ENCODE measurements at places on chromosomes 12 and 14.

DNA sequence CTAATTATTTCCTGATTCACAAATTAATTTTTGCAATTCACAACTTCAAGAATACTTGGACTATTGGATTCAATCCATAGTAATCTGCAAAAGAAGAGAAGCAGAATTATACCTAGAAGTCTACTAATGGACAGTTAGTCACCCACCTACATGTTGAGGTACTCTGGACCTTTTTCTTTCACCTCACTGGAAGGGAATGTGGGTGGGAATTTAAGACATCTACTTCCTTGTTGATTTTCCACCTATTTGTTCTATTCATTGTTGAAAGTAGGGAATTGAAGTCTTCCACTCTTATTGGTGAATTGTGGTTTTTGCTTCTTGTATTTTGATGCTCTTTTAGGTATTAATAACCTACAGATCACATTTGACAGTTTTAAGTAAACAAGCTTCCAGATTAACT is 11.0 kb downstream of the RESF1 start:
- DNase-seq = no peak

GRCh38 chr14:21768116-21768874 is 94.7 kb upstream of the OR4E1 start:
- no peak for DNase-seq

GRCh38 chr12:122021822-122022392 is at the start of gene BCL7A:
Gene BCL7A (plus strand): TSS chr12:122021884. CDS start chr12:122022092, 208 bp downstream.
- peak; percentile 70 for DNase-seq

- no peak for DNase-seq
Measured at GRCh38 chr12:92537290-92537960, 165.4 kb upstream of the PLEKHG7 start.

GRCh38 chr12:59708064-59708463 is 112.2 kb downstream of the SLC16A7 start:
- DNase-seq = no peak

DNA sequence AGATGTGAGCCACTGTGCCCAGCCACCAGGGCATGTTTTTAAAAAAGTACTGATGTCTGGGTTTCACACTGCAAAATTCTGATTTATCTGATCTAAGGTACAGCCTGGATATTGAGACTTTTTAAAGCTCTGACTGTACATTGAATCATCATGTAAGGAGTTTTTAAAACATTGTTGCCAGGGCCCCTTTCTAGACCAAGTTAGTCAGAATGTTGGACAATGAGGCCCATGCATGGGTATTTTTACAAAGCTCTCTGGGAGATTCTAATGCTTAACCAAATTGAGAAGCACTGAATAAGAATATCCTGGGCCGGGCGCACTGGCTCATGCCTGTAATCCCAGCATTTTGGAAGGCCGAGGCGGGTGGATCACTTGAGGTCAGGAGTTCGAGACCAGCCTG is 16.7 kb downstream of the TMEM19 start:
- no peak for DNase-seq
